ENCODE measurements at places on chromosomes 16 and 17. TPM values are rescaled to one million over a fixed set of nuclear protein-coding genes. Genes with fewer than 3 reads are reported as not detected.

RNF43 gene
- total RNA-seq = 50.5 TPM

DNA sequence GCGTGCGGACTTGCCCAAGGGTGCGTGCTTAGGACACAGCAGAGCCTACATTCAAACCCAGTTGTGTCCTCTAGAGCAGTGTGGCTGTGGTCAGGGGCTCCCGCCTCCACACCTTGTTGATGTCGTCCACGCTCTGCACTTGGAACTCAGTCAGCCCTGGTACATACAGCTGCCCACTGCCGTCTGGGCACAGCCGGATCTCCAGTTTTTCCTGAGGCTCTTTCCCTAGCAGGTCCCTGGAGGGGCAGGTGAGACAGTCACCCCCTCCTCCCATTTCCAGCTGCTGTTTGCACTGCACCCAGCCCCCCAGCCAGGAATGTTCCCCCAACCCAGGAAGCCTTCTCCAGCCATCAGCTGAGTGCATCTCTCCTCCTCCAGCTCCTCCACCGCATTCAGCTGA is 25.7 kb downstream of the KATNB1 start:
- DNase-seq = no peak

BFAR gene
- total RNA-seq = 65.9 TPM

GRCh38 chr16:74578838-74579237 is 28.1 kb downstream of the GLG1 start:
- DNase-seq = no peak

DNA sequence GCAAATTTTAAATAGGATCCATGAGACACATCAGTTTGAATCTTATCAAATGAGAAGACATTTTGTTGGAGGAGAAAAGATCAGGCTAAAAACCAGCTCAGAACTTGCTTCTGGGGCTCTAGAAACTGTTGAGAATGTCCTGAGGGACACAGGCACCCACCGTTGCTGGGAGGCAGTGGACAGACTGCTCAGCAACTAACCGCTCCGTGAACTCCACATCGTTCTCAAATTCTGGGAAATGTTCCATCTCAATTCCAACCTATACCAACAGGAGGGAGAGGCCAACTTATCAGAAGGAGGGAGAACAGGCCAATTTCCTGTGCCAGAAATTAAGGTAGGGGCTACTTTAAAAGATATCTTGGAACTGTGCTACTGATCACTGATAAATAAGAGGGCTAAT is 8.3 kb downstream of the TAT start:
- DNase-seq = no peak

DNA sequence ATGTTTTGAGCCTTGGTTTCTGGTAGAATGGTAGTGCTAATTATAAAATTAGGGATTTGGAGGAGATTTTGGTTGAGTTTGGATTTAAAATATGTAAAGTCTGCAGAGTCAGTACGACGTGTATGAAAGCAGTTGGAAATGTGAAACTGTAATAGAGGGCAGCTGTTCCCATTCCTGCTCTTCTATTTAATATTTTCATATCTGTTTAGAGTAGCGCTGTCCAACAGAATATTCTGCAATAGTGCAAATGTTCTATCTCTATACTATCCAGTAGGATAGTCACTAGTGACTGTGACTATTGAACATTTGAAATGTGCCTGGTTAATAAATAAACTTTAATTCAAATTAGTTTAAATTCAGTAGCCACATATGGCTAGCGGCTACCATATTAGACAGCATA is 443.4 kb upstream of the SOX9 start:
- DNase-seq = no peak

- DNase-seq = no peak
Observed at GRCh38 chr17:69551212-69552010, 136.9 kb downstream of the MAP2K6 start.

DNA sequence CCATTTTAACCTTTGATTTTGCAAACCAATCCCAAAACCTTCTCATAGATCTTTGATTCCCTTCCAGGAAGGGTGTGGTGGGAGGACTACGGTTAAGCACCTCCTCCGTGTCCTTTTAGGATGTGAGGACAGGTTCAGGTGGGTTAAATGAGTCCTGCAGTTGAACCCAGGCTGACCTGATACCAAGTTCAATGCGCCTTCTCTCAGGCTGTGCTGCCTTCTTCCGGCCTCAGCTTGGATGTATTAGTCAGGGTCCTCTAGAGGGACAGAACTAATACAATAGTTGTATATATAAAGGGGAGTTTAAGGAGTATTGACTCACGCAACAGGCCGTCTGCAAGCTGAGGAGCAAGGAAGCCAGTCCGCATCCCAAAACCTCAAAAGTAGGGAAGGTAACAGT is 10.5 kb upstream of the CSF3 start:
- DNase-seq = no peak

DNA sequence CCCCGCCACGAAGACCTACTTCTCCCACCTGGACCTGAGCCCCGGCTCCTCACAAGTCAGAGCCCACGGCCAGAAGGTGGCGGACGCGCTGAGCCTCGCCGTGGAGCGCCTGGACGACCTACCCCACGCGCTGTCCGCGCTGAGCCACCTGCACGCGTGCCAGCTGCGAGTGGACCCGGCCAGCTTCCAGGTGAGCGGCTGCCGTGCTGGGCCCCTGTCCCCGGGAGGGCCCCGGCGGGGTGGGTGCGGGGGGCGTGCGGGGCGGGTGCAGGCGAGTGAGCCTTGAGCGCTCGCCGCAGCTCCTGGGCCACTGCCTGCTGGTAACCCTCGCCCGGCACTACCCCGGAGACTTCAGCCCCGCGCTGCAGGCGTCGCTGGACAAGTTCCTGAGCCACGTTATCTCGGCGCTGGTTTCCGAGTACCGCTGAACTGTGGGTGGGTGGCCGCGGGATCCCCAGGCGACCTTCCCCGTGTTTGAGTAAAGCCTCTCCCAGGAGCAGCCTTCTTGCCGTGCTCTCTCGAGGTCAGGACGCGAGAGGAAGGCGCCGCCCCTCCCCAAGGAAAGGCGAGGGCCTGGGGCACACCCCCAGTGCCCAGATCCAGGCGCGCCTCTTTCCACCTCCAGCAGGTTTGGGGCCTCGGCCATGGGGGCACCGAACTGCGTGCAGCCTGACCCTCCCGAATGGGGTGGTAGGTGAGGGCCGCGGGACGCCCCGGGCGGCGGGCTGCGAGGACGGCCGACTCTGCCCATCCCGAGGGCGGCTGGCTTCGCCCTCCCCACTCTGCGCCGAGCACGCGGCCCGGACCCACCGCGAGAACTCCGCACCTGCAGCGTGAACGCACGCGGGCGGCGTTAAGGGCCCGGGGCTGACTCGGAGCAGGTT is 664 bp downstream of the HBQ1 start:
- DNase-seq = no peak

DNA sequence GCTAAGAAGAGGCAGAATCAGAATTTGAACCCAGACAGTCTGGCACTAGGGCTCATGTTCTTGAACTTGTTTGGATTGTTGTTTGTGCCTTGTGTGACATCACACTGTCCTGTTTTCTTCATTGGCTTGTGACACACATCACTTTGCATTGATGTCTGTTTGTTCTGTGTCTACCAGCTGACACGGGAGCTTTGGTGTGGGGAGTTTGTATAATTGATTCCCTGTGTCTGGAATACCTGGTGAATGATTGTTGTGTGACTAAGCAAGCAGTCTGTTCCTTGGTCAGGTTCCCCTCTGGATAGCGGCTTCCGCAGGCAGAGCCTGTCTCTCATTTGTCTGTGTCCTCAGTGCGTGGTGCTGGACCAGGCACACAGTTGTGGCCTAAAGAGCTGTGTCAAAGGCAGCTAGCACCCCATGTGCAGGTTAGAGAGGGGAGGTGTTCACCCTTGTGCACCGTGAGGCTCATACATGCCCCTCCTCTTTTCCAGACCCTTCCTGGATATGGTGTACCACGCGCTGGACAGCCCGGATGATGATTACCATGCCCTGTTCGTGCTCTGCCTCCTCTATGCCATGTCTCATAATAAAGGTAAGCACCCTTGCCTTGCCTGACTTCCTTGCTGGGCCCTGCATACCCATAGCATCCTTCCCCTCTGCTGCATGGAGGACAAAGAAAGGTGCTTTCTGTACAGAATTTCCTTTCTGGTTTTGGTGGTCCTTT is 80.1 kb downstream of the CLEC16A start:
- no peak for DNase-seq

DNA sequence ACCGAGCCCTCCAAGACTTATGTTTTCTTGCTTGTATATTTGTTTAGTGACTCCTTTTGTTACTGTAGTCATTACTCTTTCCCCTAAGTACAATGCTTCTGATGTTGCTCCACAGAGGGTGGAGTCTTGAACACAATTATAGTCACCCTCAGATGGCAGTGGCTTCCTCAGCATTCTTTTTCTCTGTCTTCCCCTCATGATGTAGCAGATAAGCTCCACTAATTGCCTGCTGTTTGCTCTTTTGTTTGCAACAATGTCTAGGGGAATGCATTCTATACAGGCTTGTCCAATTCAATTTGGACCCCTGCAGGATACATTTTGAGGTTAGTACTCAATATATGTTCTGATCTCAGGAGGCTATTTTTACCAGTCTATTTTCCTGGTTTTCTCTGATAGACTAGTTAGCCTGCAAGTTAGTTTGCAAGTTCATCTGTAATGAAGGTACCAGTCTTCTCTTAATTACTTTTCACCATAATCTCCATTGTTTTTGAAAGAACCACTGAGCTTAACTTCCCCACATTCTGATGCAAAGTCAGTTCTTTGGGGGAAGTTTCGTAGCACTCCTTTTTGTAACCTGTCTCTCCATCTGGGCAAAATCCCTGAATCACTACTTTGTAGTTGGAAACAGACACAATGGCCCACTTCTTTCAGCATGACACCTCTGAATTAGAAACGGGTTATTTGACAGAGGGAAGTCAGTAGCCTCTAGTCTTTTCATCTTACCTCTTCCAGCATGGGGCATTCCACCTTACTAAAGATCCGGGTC is 1509.2 kb downstream of the CDH11 start:
- DNase-seq = no peak

GRCh38 chr16:84986879-84987278 is 24.5 kb downstream of the ZDHHC7 start:
- DNase-seq = no peak

- DNase-seq = no peak
Observed at GRCh38 chr16:1290860-1291575, 18.4 kb upstream of the UBE2I start.

DNA sequence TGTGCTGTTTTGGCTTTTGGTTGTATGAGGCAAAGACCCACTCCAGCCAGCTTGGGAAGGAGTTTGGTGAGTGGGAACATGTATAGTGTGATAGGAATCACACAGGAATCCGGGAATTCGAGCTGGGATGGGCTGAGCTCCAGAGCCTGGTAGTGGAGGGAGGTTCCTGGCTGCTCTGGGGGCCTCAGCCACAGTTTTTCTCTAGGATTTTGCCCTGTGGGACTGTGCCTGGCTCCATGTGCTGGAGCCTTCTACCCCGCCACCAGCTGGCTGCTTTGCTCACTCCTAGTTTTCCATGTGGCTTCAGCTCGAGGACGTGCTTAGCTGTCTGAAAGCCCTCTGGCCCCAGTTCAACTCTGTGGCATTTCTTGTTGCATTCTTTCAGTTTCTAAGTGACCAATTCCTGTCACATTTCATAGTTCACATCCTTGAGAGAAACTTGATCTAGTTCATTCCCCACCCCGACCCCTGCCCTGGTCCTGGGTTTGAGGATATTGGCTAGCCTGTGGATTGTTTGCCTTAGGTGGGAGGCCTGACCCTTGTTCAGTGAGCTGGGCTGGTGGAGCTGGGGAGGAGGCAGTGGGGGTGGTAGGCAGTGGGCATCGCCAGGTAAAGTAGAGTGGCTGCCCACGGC is 5.0 kb downstream of the SEC14L1 start:
- DNase-seq = peak; percentile 62

DNA sequence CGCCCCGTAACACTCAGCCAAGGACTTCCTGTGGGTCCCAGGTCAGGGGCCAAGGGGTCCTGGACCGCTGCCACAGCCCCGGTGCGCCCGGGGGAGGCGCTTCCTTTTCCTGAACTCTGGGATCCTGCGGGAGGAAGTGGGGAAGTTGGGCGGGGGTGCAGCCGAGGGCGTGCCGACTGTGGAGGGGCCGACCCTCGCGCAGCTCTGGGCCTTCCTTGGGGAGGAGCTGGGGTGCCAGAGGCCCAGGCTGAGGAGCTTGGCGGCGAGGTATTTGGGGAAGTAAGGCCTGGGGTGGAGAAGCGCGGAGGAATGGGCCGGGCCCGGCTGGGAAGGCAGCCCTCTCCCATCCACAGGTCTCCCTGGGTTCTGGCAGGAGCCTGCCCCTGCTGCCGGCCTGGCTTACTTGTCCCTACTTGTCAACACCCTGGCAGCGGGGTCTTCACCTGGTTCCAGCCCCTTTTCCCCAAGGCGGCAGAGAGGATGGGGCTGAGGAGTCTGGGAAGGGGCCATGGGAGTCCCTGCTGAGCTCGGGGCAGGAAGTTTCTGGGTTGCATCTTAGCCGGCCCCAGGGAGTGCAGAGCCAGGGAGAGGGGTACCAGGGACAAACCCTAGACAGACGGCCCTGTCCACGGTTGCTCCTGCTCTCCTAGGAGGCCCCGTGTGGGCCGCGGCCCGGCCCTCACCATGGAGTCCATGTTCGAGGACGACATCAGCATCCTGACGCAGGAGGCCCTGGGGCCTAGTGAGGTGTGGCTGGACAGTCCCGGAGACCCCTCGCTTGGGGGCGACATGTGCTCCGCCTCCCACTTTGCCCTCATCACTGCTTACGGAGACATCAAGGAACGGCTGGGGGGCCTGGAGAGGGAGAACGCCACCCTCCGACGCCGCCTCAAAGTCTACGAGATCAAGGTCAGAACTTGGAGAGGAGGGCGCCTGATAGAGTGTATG is 1.7 kb downstream of the TBKBP1 start:
- peak; percentile 55 for DNase-seq

- DNase-seq = no peak
Observed at GRCh38 chr16:54191592-54191991, 95.0 kb downstream of the IRX3 start.

GRCh38 chr16:68499006-68499405 is 40.1 kb upstream of the ZFP90 start:
- no peak for DNase-seq

DNA sequence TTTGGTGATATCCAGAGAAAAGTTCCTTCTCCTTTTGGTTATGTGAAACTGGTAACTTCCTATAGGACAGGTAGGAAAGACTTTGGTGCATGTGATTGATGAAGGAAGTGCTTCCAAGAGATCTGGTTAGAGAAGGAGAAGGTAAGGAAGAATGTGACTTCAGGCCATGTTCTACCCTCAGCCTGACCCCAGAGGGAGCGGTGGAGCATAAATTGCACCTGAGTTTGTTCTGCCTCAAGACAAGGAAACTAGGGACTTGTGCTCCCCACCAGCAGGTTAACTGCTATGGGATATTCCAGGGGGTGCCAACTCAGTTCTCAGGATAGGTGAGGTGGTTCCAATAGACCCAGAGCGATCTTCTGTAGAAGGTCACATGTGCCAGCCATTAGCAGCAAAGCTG is 299.3 kb upstream of the XYLT1 start:
- DNase-seq = no peak

DNA sequence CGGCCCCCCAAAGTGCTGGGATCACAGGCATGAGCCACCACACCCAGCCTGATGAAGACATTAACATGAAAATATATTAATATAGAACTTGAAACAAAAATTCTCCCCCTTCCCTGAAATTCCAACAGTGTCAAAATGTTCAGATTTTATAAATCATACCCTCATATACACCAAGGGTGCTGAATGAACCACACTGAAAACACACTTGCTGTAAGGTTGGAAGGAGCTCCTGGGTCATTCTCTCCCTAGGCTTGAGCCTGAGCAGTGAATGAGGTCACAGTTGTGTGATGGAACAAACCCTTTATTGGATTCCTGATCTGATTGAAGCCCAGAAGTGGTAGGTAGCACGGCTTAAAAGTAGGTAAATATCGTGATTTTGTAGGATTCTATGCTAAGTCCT is at the start of gene EFCAB3:
Gene EFCAB3 (plus strand): TSS at position 301 of the 400 bp plus-strand sequence. CDS start 2,427 bp downstream, outside the sequence.
- DNase-seq = no peak

- DNase-seq = no peak
Observed at GRCh38 chr16:55532227-55532626, 23.4 kb downstream of the LPCAT2 start.

Data from left colon (tissue), 2 donors.